Glutamatergic neuron (in vitro differentiated cells): ENCODE measurements at places on chromosomes 11 and 22. TPM values are rescaled to one million over a fixed set of nuclear protein-coding genes. Genes with fewer than 3 reads are reported as not detected.

DNA sequence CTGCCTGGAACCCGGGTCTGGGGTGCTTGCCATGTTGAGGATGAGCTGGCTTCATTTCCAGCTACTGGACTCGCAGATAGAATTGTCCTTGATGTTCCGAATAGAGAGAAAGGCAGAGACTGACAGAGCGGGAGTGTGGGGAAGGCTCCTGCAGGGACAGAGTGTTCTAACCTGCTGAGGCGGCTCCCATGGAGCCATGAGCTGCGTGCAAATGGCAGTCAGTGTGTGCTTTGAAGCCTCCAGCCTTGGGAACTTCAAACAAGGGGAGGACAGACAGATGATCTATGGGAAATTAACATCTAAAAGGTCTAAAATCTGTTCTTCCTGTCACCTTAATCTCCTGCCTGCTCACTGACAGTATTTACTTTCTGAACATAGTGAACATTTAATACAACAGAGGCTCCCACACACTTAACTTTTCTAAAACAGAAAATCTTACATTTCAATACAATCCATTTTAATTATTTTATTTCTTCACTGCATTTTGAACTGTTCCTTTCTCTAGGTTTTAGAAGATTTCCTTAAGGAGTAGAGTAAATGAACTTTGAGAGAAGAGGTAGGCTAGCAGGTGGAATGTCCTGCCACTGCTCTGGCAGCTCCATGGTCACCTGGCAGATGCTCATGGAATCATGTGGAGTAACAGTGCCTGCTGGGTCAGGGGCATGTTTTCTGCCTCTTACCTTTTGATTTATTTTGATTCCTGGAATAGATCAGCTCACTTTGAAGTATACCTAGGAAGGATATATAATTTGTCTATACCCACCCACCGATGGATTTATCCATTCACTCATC, 481.7 kb downstream of the NTM start:
- H3K4me3 ChIP-seq: no peak overlapping the region
- no peaks in the 10 kb centered on the region for H3K4me1 ChIP-seq
- DNase-seq: no peak
- H3K27ac ChIP-seq: no peak overlapping the region

DNA sequence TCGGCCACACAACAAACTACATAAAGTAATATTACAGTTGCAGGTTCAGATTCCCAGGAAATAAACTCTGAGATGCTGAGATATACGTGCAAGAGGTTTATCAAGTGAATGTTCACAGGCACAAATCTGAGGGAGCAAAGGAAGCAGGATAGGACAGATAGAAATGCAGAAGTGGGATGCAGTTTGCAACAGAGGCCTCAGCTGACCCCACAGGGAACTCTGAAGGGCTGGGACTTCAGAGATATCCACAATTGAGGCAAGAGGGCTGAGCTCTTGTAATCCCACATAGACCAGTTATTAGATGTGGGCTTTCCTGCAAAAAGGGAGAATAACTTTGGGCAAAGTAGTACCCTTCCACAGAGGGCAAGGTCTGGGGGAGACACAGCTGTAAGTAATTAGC, 25.4 kb upstream of the ARHGAP20 start:
- no peaks in the 10 kb centered on the region for H3K4me1 ChIP-seq
- H3K27ac ChIP-seq: no peak overlapping the region
- no peaks in the 10 kb centered on the region for H3K27me3 ChIP-seq
- H3K36me3 ChIP-seq: no peaks in the 10 kb centered on the region

GRCh38 chr11:22860241-22860640, at the start of gene CCDC179:
CCDC179 (minus strand) TSS chr11:22860474; CDS start chr11:22860421, 53 bp downstream.
- no peak within 1 kb of the TSS for H3K4me3 ChIP-seq
- H3K27me3 ChIP-seq: no peaks in the 10 kb centered on the region
- H3K4me1 ChIP-seq: no peaks in the 10 kb centered on the region
- H3K36me3 ChIP-seq: no peaks in the 10 kb centered on the region
- no peak within 1 kb of the TSS for H3K27ac ChIP-seq
- no peak for DNase-seq

DNA sequence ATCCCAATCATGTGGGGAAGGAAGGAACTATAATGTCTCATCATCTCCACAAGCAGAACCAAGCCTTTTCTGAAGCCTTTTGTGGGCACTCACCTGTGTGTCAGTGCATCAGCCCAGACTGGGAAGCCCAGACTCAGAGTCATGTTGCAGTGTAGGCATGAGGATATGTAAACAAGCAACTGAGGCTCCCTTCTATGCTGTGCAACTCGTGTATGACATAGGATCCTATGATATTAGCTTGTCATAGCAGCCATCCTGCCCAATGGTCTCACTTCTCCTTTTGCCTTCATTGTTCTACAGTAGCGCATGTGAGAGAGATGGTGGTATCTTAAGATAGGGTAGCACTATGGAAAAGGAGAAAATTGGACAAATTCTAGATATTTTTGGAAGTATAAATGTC, 103.4 kb upstream of the OLFML1 start:
- no peak for DNase-seq
- no peak overlapping the region for H3K4me3 ChIP-seq
- no peak overlapping the region for H3K27ac ChIP-seq
- no peaks in the 10 kb centered on the region for H3K27me3 ChIP-seq

DNA sequence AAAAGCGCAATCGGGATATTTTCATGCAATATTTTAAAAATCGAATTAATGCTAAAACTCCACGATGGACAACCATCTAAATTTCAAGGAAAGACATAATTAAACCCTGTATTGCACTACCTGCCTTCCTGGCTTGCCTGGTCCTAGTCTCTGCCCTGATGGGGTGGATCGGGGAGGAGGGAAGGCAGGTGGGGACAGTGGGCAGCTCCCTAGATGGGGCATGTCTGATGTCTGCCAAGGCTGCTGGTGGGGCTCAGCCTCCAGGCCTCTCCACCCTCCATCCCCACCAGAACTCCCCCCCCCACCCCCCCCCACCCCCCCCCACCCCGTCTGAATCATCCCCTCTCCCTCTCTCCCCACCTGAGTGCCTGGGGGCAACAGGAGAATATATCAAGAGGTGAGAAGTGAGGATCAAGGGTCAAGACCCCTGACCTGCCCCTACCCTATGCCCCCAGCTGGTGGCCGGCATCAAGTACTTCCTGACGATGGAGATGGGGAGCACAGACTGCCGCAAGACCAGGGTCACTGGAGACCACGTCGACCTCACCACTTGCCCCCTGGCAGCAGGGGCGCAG, 650 bp downstream of the CST6 start:
- no peaks in the 10 kb centered on the region for H3K36me3 ChIP-seq
- peak; percentile 39 for DNase-seq

DNA sequence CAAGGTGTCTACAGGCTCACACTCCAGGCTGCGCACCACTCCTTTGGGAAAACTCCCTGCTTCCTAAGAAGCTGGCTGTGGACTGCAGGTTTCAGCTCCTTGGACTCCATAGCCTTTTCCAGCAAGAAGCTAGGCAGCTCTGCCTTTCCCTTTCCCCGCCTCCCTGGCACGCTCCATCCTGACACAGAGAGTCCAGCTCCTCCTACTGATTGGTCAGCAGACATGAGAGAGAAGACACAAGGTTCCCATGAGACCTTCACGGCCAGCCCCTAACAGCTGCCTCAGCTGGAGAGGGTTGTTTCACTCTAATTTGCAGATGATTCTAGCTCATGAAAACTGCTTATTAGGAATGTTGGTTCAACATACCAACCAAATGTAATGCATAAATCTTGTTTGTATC, 27.6 kb downstream of the TENM4 start:
- peak overlapping the region; percentile 54 for H3K4me3 ChIP-seq
- H3K27me3 ChIP-seq: no peaks in the 10 kb centered on the region
- peaks cover 10% of the 10 kb centered on the region for H3K36me3 ChIP-seq
- H3K4me1 ChIP-seq: peaks cover 22% of the 10 kb centered on the region
- DNase-seq: peak; percentile 86

DNA sequence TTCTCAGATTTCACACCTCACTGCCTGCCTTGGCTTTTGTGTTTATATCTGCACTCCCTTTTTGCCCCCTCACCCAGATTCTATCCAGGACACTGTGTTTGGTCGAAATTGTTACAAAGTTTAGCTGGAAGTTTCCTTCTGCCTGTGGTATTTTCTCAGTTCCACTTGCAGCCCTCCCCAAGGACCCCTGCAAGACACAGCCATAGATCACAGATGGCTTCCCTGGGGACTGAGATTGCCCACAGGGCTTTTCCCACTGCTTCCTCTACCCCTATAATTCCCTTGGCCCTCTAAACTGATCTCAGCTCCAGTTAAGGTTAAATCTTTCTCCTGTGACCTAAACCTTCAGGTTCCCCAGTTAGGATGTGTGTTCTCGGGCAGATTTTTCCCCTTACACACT, 146.1 kb upstream of the C11orf87 start:
- H3K36me3 ChIP-seq: peaks cover 32% of the 10 kb centered on the region
- peaks cover 2% of the 10 kb centered on the region for H3K27me3 ChIP-seq
- peaks cover 9% of the 10 kb centered on the region for H3K4me1 ChIP-seq
- no peak overlapping the region for H3K4me3 ChIP-seq

DNA sequence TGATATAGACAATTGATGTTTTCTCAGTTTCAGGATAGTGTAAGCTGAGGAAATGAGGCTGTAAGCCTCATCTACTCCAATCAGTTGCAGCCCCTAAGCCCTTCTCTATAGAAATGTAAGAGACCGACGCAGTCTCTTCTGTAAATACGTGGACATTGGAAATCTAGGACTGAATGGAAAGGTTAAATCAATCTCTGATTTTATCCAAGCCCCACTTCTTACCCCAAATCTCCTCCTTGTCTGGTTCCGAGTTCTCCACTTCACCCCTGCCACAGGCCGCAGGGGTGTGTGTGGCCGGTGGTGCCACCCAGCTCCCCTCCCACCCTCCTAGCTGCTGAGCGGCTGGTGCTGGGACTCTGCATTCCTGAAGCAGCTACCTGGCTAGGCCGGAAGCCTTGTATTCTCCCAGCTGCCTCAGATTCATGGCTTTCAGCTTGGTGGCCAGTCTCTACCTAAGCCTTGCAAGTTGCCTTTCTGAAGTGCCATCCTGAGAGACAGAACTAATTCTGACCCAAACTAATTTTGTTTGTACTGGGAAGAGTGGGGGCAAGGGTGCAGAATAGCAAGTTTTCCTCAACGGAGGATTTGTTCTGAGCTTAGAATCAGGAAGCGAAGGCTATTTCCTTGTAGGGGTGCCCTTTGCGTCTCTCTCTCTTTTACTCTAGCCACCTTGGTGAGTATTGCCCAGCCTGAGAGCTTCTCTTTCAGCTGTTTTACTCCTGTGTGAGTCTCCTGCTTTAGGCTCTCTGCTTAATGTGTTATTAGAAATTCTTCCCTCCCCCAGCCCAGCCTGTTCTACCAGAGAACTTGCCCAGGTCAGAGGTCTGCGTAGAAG, 749 bp downstream of the VWA5A start:
- peak overlapping the region; percentile 87 for H3K4me3 ChIP-seq
- no peaks in the 10 kb centered on the region for H3K27me3 ChIP-seq
- H3K4me1 ChIP-seq: no peaks in the 10 kb centered on the region
- H3K36me3 ChIP-seq: no peaks in the 10 kb centered on the region
- no peak overlapping the region for H3K27ac ChIP-seq

GRCh38 chr11:13487661-13488030, 8.2 kb downstream of the PTH start:
- H3K36me3 ChIP-seq: no peaks in the 10 kb centered on the region
- H3K4me1 ChIP-seq: peaks cover 4% of the 10 kb centered on the region
- H3K4me3 ChIP-seq: peak overlapping the region; percentile 31
- no peak overlapping the region for H3K27ac ChIP-seq

DNA sequence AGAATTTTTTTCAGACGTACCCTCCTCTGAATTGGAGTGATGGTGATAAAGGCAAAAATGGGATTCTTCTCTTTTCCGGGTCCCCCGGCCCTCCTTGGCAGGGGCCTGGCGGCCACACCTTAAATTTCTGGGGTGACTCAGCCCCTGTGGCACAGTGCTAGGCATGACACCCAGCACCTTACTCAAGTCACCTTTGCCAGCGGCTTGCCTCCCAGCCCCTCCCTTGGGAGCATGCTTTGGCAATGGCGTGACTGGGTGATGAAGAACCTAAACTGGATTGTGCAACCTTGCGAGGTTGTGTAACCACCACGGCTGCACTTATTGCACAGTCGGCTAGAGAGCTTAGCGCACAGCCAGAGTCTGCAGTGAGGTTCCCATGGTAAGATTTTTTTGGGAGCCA, 16.2 kb upstream of the LDLRAD3 start:
- no peak overlapping the region for H3K27ac ChIP-seq
- H3K36me3 ChIP-seq: no peaks in the 10 kb centered on the region
- DNase-seq: no peak
- no peak overlapping the region for H3K4me3 ChIP-seq
- H3K27me3 ChIP-seq: no peaks in the 10 kb centered on the region
- H3K4me1 ChIP-seq: peaks cover 2% of the 10 kb centered on the region

GRCh38 chr11:62269654-62270278, at the start of gene SCGB2A2:
SCGB2A2 (plus strand) TSS chr11:62270158; CDS start chr11:62270217, 59 bp downstream.
- H3K36me3 ChIP-seq: no peaks in the 10 kb centered on the region
- H3K27me3 ChIP-seq: peaks cover 5% of the 10 kb centered on the region
- H3K27ac ChIP-seq: no peak within 1 kb of the TSS

- H3K4me1 ChIP-seq: peaks cover 35% of the 10 kb centered on the region
- DNase-seq: no peak
- H3K4me3 ChIP-seq: no peak overlapping the region
- H3K36me3 ChIP-seq: no peaks in the 10 kb centered on the region
Measured at GRCh38 chr11:128902515-128903066, 11.4 kb downstream of the KCNJ5 start.

DNA sequence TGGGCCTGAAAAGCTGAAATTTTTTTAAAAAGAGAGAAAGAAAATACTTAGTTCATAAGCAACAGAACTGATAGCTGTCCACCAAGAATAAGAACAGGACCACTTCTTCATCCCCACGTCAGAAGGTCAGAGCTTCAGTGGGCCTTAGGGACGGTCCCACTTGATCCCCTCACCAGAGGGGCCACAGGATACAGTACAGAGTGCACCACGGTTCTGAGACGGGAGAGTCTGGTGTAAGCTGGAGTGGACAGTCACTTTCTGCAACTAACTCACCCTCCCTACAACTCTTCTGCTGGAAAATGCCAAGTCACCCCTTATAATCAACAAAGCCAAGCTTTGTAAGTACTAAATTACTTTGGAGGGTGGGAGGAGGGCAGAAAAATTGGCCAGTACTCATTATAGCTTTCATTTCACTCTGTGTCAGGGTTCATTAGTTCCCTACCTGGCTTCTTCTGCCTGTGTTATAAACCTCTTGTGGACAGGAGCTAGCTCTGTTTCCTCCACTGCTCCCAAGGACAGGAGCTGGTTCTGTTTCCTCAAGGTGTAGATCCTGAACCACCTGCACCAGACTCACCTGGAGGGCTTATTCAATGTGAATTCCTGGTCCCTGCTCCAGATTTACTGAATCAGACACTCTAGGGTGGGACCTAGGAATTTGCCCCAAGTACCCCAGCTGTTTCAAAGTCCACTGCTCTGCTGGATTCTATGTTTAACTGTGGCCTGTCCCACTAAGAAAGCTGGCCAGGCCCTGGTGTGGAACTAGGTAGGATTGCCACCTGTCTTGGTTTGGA, 39.6 kb downstream of the SCGB1A1 start:
- H3K4me3 ChIP-seq: no peak overlapping the region
- no peaks in the 10 kb centered on the region for H3K36me3 ChIP-seq
- no peaks in the 10 kb centered on the region for H3K4me1 ChIP-seq
- peaks cover 3% of the 10 kb centered on the region for H3K27me3 ChIP-seq

GP1BB gene
- 8.3 TPM for total RNA-seq

API5 gene
- total RNA-seq: 101 TPM

FADS3 gene
- 9.7 TPM for total RNA-seq

LIPT2 gene
- 2.5 TPM for total RNA-seq

LYVE1 gene
- not detected for total RNA-seq

EIF3L gene
- total RNA-seq: 526 TPM

OR8A1 gene
- not detected for total RNA-seq

C1QTNF5 gene
- 0.32 TPM for total RNA-seq
